NCI-H460 (cell line): ENCODE measurements at places on chromosomes 5 and 9.

- DNase-seq = no peak
These were observed 10.0 kb upstream of the DOLPP1 start for GRCh38 chr9:129070696-129071525.

DNA sequence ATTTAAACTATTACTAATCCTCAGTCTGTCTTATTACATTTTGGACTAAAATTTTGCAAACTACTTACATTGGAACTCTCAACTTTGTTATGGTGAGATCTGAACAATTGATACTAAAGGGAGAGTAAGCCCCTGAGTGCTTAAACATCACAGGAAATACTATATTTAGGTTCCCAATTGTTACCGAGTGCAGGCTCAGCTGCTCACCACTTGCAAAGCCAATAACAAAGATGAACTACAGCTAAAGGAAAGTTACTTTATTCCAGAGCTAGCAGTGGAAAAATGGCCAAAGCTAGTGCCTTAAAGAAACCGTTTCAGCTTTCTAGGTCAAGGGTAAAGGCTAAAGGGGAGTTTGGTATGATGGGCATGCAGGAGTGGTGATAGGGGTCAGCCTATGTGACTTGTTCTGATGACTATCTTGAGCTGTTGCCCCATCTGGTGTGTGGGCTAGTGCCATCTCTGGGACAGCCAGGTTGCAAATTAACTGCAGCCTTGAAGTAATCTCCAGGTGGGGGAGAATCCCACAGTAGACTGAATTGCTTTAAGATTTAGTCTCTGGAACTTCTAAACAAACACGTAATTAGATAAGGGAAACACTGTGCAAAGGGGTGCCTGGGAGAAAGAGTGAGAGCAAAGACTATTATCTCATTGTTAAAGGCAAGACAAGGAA is 7.8 kb upstream of the NDUFB6 start:
- no peak for DNase-seq

DNA sequence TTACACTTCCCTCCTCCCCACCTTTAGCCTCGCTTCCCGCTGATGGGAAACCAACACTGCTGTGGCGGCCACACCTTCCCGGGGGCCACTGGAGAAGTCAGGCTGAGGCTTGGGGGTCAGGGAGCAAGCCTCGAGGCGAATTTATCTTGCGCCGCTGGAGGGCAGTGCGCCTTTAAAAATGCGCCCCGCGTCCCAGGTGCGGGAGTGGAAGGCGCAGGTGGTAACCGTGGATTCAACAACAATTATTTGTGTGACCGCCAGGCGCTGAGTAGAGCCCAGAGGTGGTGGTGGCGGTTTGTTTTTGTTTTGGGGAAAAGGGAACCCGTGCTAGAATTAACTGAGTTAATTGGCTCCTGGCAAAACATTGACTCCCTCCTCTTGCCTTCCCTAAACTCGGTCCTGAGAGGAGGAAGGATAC is 1.1 kb downstream of the CFAP77 start:
- DNase-seq = peak; percentile 32

- DNase-seq = no peak
These were observed 266.7 kb downstream of the PJA2 start for GRCh38 chr5:109143031-109143430.

GRCh38 chr5:123708074-123708806 is 196.3 kb downstream of the CSNK1G3 start:
- peak; percentile 18 for DNase-seq

- DNase-seq = peak; percentile 49
These were observed 47.5 kb downstream of the UIMC1 start for GRCh38 chr5:176959051-176959450.

DNA sequence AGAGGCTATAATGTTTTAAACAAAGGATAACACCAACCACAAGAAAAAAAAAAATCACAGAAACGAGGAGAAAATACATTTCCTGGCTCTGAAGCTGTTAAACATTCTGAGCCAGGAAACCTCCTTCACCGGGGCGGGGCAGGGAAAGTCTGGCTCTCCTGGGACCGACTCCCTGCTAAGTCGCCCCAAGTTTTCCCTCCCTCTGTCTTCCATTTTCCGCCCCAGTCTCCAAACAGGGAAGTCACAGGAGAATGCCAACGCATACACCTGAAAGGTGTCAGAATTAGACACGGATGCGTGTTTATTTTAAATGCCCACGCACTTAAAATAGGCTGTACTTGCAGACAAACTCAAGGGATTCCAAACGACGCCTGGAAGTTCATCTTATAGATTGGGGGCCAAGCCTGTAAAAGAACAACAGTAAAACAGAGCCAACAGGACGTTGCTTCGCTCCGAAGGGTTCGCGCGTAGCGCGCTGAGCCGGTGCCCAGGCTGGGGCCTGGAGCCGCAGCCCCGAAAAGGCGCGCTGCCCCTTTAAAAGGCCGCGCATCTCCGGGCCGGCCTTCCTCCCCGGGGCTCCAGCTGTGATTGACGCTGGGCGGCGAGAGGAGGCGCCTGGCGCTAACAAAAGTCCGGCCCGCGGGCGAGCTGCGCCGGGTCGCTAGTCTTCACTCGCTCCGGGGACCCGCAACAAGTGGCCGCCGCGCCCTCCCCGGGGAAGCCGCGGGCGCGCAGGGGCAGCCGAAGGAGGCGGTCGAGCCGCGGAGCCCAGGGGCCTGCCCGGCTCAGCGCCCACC is at the start of gene FBXL7:
FBXL7 (plus strand) TSS at position 653 of the 797 bp plus-strand sequence.
- peak; percentile 76 for DNase-seq

GRCh38 chr5:168366116-168366515 is 74.7 kb downstream of the WWC1 start:
- no peak for DNase-seq
